Hematopoietic multipotent progenitor cell treated with erythropoietin and hydrocortisone succinate and interleukin-3 and kit ligand, for 15 days (in vitro differentiated cells): ENCODE measurements at places on chromosomes 7 and 10.
A peak's percentile ranks its signal among the peaks of the same experiment; 100 is the strongest.

DNA sequence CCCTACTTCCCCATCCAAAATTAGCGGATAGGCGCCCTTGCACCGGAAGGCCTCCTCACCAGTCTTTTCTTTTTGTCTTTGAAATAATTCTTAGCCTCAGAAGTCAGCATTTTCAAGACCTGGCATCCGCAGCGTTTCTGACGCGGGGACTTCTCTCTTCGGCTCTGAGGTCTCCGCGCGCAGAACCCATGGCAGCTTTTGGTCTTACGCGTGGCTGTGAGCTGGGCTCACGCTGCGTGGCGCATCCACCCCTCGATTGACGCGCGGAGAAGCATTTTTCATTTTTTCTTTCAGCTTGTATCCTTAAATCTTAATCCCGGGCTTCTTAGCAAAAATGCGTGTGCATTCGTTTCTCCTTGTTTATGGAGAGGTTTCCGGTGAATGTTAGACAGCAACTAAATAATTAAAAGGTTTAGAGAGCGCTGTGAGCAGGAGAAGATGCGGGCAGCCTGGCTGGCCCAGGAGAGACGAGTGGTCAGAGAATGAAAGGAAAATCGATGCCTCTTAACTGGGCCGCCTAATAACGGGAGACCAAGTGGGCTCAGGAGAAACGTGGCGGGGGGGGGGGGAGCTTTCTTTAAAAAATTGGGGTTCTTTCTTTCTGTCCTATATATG lies 2.0 kb upstream of the GATA3 start:
- no peak for DNase-seq

GRCh38 chr10:6173203-6173602 lies 29.5 kb upstream of the PFKFB3 start:
- no peak for DNase-seq

DNA sequence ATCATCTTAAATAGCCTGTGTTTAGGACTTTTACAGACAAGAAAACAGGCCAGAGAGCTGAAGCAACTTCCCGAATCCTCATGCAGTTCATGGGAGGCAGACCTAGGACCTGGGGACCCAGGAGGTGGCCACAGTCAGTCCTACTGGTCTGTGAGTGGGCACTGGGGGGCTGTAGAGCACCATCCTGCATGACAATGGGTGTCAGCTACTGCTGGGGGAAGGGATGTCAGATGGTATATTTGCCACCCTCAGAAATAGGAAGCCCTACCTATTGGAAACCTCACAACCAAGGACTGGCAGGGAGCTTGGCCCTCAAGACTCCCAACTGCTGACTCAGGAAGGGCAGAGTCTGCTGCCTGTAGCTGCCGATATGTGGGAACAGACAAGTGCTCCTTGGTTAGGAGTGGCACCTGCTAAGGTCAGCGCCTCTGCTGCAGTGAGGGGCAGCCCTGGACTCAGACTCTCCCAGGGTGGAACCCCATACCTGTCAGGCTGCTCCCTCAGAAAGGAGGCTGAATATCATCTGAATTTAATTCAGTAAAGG lies 29.7 kb downstream of the OGDH start:
- DNase-seq, result peak; percentile 73

- no peak for DNase-seq
These were observed 67.6 kb downstream of the OSBPL3 start for GRCh38 chr7:24912424-24912823.

DNA sequence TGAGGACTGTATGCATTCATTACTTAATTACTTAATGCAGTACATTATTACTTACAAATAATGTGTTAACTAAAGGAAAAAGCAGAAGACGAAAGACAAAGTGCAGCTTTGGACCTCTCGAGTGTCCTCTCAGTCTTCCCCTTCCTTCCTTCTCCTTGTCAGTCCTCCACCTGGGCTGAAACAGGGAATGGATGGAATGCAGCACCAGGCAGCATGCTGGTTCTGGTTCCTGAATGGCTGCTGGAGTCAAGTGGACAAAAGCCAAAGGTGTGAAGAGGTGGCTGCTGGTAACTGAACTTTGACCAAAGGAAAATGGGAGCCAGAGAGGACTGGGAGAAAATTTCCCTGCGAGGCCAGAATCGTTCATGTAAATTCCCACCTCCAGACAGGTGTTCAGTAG lies 179.5 kb downstream of the GPAM start:
- DNase-seq, result no peak

GRCh38 chr7:69208276-69208675 lies 390.0 kb upstream of the AUTS2 start:
- no peak for DNase-seq

GRCh38 chr7:92765725-92766124 lies 70.6 kb downstream of the CDK6 start:
- no peak for DNase-seq

DNA sequence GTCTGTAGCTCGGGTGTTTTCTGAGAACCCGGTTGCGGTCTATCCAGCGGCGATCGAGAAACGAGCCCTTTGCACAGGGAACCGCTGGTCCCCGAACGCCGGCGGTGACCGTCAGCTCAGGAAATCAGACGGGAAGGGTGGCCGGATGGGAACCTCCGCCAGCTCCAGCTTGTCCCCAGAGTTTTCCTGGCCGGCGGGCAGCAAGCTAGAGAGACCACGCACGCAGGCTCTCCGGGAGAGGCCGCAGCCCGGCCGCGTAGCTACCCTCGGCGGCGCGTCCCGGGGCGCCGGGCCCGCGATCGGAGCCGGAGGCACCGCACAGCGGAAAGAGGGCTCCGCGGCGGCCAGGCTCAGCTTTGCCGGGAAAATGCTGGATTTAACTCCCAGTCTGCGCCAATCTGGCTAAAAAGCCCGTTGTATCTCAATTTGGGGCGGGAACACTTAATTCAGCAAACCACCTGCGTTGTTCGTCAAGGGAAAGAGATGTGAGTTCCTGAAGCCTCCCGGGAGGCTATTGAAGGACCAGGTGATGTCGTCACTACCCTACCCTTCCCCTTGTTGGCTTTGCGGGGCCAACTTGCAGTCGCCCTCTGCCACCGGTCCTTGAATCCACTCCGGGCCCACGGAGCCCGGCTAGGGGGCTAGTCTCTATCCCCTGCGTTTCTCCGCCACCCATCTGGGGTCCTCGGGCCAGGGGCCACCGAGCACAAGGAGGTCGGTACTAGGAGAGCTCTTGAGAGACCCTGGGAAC lies 859 bp upstream of the CH25H start:
- no peak for DNase-seq

DNA sequence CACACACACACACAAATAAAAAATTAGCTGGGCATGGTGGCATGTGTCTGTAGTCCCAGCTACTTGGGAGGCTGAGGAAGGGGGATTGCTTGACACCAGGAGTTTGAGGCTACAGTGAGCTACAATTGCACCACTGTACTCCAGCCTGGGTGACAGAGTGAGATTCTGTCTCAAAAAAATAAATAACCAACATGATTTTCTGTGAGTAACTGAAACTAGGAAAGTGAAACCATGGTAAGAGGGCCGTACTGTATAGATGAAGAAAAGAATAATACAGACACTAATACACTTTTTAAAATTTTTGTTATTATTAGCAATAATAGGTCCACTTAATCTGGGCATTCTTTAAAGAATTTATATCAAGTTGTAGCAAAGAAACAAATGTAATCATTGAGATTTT lies 170.9 kb downstream of the HGF start:
- no peak for DNase-seq

- no peak for DNase-seq
These were observed 21.5 kb upstream of the AKR1E2 start for GRCh38 chr10:4804465-4804864.

- no peak for DNase-seq
These were observed 490.2 kb upstream of the AUTS2 start for GRCh38 chr7:69108097-69108496.

DNA sequence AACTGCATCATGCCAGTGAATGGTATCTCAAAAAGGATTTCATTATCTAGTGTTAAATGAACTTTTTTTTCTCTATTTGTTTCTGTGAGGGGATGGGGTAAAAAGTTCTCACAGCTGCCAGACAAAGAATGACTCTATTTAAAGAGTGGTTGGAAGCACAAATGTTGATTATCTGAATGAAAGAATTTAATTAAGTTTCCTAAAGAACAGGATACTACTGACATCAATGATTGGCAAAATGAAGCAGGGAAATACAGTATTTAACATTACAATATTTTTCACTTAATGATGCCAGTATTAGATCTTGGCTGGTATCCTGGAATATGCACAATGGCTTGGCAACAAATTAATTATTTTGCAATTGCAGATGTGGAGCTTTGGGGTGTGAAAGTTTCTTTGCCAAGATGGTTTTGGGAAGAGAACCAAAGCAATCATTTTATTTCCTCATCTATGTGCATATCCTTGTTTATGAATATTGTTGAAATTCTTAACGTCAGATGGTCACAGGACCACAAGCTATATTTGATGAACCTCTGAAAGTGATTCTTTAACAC lies 336.8 kb downstream of the ARL4A start:
- DNase-seq, result no peak

GRCh38 chr7:2582006-2582735 lies 23.4 kb downstream of the IQCE start:
- DNase-seq, result no peak

- DNase-seq, result no peak
These were observed 63.5 kb downstream of the NRP1 start for GRCh38 chr10:33270971-33271370.

GRCh38 chr7:297611-298374 lies 7.8 kb downstream of the FOXL3 start:
- DNase-seq, result no peak

DNA sequence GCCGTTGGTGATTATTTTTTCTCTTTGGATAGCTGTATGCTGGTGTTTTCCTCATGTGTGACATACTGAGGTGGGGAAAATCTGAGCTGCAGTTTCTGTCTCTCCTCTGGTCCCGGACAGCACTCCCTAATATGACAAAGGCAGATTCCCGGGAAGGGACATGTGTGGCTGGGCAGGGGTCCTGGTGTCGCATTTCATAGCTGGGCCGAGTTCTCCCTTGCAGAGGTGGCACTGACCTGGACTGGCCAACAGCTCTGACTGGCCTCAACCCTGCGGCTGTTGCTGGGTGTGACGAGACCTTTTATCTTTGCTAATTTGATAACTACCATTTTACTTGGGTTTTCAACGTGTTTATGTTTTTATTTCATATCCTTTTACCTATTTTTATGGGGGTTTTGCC lies 248.6 kb upstream of the TCERG1L start:
- no peak for DNase-seq

GRCh38 chr10:24928163-24928562 lies 24.2 kb downstream of the PRTFDC1 start:
- no peak for DNase-seq

DNA sequence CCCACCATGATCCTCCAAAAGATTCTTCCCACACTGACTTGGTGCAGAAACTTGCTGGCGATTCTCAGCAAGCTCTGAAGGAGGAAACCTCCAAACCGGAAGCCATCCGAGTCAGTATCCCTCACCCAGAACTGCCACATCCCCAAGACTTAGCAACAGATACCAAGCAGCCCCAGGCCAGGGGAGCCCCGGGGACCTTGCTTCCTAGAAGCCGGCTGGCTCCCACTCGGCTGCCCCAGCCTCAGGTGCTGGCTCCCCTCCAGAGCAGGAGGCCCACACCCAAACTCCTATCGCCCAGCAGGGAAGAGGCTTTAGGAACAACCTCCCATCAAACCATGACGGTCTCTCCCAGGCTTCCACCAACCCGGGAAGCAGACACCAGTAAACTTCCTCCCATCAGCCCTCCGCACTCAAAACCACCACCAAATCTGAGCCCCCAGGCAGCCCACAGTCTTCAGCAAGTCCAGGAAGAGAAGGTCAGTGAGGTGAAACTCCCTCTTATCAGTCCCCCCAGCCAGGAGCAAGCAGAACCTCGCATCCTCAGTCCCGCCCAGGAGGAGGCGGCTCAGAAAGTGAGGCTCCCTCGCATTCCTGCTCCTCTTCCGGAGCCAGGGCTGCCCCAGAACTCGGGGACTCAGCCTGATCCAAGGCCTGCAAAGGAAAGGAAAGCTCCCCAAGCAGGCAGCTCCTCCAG lies 82.3 kb downstream of the LRGUK start:
- no peak for DNase-seq

- DNase-seq, result no peak
These were observed 1.1 kb upstream of the SEC31B start for GRCh38 chr10:100520811-100521210.

DNA sequence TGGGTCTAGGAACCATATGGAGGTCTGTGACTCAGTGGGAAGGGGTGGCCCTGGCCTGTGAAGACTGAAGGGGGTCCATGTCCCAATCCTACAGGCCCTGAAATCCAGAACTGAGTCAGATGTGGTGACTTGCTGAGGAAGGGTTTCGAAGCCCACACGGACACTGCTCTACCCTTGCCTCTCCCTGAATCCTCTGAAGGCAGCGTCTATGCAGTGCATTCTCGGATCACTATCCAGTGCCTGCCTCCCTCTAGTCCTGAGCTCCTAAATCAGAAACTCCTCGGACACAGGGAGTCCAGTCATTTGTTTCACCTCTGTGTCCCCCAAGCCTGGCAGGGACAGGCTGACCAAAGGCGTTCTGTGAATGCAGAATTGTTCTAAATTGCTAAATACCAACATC lies 25.4 kb upstream of the TMEM72 start:
- DNase-seq, result no peak

DNA sequence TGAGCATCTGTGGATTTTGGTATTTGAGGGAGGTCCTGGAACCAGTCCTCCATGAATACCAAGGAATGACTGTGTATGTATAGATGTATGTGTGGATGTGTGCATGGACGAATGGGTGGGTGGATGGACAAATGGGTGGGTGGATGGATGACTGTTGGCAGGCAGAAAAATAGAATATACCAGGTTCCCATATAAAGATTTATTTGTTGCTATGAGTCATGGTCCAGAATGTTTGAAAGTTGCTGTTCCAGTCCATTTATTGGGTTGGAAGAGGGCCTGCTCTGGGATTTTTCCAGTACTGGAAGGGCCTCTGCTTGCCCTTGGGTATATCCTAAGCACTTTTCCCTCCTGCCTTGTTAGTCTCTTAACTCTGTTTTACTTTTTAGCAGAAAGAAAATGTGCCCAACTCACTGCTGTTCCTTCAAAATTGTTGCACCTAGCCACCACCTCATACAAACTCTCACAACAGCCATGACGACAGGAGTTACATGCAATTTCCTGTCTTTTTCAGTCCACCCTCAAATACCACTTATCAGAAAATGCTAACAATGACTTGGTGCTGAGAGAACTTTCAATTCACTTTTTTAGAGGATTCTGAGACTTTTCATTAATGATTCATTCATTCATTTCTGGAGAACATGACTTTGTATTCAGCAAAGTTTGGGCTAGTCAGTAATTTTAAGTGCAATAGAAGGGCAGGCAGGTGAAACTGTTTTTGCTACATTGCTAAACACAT lies 108.1 kb downstream of the EEPD1 start:
- DNase-seq, result no peak

GRCh38 chr7:44580945-44581878 lies 819 bp downstream of the TMED4 start:
- peak; percentile 24 for DNase-seq

- no peak for DNase-seq
These were observed 111.4 kb upstream of the AGK start for GRCh38 chr7:141439776-141440175.
